ENCODE measurements at places on chromosomes 12 and 14.

- H3K4me3 ChIP-seq, result no peak overlapping the region
- H3K27ac ChIP-seq, result no peak overlapping the region
- H3K36me3 ChIP-seq, result no peaks in the 10 kb centered on the region
- DNase-seq, result no peak
- H3K4me1 ChIP-seq, result no peaks in the 10 kb centered on the region
- no peaks in the 10 kb centered on the region for H3K27me3 ChIP-seq
Measured at GRCh38 chr14:79639613-79640012, 571.7 kb downstream of the DIO2 start.

DNA sequence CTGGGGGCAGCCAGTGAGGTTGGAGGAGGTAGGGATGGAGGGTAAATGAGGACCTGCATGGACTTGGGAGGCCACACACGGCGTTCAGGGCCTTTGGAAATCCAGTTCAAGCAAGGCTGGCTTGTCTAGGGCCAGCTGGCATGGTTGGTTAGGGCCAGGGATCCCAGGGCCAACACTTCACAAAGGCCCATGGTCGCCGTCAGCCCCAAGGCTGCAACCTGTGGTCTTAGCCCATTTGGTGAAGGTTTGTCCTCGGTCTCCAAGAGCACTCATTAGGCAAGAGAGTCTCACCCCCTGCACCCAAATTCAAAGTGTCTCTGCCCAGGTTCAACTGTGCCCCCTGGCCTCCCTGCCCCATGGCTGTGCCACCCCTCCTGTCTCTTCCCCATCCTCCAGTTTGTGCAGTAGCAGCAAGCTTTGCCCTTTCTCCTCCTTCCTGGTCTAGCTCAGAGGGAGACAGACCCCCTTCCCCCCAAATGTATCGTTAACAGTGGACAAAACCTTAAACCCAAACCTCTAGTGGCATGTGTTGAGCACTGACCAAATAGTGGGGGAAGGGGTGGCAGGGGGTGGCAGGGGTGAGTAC is 94.1 kb downstream of the NINJ2 start:
- no peaks in the 10 kb centered on the region for H3K27me3 ChIP-seq
- no peaks in the 10 kb centered on the region for H3K36me3 ChIP-seq
- H3K4me3 ChIP-seq, result peak overlapping the region; percentile 81
- DNase-seq, result no peak

GRCh38 chr14:80658155-80658554 is 283.4 kb downstream of the CEP128 start:
- DNase-seq, result no peak
- H3K27me3 ChIP-seq, result no peaks in the 10 kb centered on the region
- peaks cover 6% of the 10 kb centered on the region for H3K36me3 ChIP-seq
- H3K4me1 ChIP-seq, result no peaks in the 10 kb centered on the region

- peaks cover 8% of the 10 kb centered on the region for H3K27me3 ChIP-seq
- no peaks in the 10 kb centered on the region for H3K36me3 ChIP-seq
- H3K4me1 ChIP-seq, result no peaks in the 10 kb centered on the region
- H3K27ac ChIP-seq, result no peak overlapping the region
- DNase-seq, result no peak
- H3K4me3 ChIP-seq, result no peak overlapping the region
Measured at GRCh38 chr12:4866299-4866698, 43.4 kb upstream of the KCNA1 start.

GRCh38 chr12:57781801-57782200 is 786 bp upstream of the TSFM start:
- H3K4me1 ChIP-seq, result peaks cover 27% of the 10 kb centered on the region
- no peak for DNase-seq
- peaks cover 16% of the 10 kb centered on the region for H3K36me3 ChIP-seq

- no peak overlapping the region for H3K27ac ChIP-seq
- peaks cover 2% of the 10 kb centered on the region for H3K4me1 ChIP-seq
- no peak for DNase-seq
- no peak overlapping the region for H3K4me3 ChIP-seq
Measured at GRCh38 chr14:63766611-63767010, 38.7 kb upstream of the SGPP1 start.

GRCh38 chr12:57766464-57767304 is at the start of gene CYP27B1:
CYP27B1 (minus strand) TSS chr12:57767078; CDS start chr12:57767041, 37 bp downstream.
- H3K36me3 ChIP-seq, result peaks cover 51% of the 10 kb centered on the region
- peaks cover 5% of the 10 kb centered on the region for H3K27me3 ChIP-seq
- H3K4me3 ChIP-seq, result peak within 1 kb of the TSS; percentile 89

DNA sequence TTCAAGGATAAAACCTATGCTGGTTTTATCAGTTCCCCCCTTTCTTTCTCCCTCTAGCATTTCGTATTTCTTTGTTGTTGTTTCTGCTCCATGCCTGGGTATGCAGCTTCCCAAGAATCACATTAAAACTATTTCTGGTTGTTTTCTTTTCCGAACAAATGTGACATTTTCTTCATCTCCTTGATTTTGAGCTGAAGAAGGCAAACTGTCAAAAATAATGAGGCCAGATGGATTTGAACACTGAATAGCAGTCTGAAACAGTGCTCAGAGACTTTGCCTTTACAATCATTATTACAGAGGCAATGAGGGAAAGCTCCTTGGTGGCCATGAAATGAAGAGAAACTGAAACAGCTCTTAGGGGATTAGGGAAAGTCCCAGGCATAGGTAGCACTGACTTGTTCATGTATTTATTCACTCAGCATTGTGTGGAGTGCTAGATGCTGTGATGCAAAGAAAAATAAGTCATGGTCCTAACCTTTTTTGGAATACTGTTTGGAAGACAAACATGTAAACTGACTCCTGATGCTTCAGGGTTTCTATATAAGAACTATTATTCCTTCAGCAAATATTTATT is 319.5 kb downstream of the FUT8 start:
- no peak for DNase-seq
- peaks cover 11% of the 10 kb centered on the region for H3K4me1 ChIP-seq
- no peak overlapping the region for H3K4me3 ChIP-seq
- H3K27me3 ChIP-seq, result no peaks in the 10 kb centered on the region
- peak overlapping the region; percentile 82 for H3K27ac ChIP-seq
- H3K36me3 ChIP-seq, result peaks cover 47% of the 10 kb centered on the region

- no peaks in the 10 kb centered on the region for H3K36me3 ChIP-seq
- no peak for DNase-seq
- no peaks in the 10 kb centered on the region for H3K4me1 ChIP-seq
- H3K27ac ChIP-seq, result no peak overlapping the region
Measured at GRCh38 chr12:106066051-106066705, 72.6 kb downstream of the NUAK1 start.

DNA sequence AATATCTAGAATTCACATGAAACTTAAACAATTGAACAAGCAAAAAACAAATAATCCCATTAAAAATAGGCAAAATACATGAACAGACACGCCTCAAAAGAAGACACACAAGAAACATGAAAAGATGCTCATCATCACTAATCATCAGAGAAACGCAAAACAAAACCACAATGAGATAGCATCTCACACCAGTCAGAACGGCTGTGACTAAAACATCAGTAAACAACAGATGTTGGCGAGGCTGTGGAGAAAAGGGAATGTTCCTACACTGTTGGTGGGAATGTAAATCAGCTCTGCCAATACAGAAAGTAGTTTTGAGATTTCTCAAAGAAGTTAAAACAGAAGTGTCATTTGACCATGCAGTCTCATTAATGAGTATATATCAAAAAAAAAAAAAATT is 121.3 kb downstream of the PTPRO start:
- peaks cover 19% of the 10 kb centered on the region for H3K27me3 ChIP-seq
- no peaks in the 10 kb centered on the region for H3K36me3 ChIP-seq

DNA sequence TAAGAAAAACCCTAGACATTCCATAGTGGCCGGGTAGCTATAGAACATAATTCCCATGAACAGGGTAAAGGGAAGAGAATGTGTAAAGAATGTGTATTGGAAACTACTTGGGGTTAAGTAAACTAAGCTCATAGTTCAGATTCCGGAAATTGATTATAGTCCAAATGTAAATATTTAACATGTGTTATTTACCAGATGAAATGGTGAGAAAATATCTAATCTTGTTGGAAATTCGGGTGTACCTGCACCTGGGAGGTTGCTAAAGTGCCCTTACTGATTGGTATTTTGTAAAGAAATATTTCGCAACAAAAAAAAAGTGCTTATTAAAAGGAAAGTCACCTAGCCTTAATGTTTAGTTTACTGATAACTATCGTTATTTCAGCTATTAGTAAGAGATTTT is 14.4 kb downstream of the RASSF9 start:
- H3K4me1 ChIP-seq, result no peaks in the 10 kb centered on the region
- no peak for DNase-seq
- H3K27ac ChIP-seq, result no peak overlapping the region

DNA sequence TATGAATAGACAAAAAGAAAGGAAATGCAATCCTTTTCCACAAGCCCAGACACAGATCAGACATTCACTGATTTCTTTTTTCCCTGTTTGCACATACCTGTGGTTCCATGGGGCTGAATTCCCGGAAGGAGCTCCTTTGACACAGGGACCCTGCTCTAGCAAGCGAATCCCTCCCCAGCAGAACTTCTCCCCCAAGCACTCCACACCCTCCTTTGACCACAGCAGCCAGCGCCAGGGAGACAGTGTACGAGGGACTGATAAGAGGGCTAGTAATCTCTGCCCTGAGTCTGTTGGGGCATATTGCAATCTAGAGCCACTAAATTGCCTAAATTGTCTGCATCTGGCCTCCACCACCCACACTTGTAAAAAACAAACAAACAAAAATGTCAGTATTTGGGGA is 83.4 kb upstream of the NTF3 start:
- H3K27ac ChIP-seq, result no peak overlapping the region
- no peaks in the 10 kb centered on the region for H3K4me1 ChIP-seq
- H3K4me3 ChIP-seq, result no peak overlapping the region
- peaks cover 28% of the 10 kb centered on the region for H3K27me3 ChIP-seq
- no peaks in the 10 kb centered on the region for H3K36me3 ChIP-seq
- no peak for DNase-seq

DNA sequence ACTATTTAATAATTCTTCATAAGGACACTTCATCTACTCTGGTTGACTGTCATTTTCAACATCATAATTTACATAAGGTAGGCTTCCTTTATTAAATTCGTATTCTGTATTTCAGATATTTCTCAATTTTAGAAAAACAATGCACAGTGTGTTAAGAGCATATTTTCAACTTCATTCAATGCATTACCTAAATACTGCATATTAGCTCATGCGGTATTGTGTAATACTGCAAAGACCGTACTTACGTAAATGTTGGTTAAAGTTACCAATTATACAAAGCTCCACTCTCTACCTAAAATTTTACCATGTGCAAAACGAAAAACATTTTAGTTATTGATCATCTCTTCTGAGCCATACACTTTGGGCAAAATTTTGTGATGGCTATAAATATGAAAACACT is 62.8 kb downstream of the EXOC5 start:
- no peaks in the 10 kb centered on the region for H3K4me1 ChIP-seq
- no peaks in the 10 kb centered on the region for H3K27me3 ChIP-seq
- no peak overlapping the region for H3K4me3 ChIP-seq
- no peaks in the 10 kb centered on the region for H3K36me3 ChIP-seq
- DNase-seq, result no peak
- no peak overlapping the region for H3K27ac ChIP-seq

GRCh38 chr14:94850309-94851211 is 80.6 kb upstream of the GSC start:
- H3K4me1 ChIP-seq, result no peaks in the 10 kb centered on the region
- H3K27ac ChIP-seq, result no peak overlapping the region
- H3K36me3 ChIP-seq, result no peaks in the 10 kb centered on the region
- H3K4me3 ChIP-seq, result no peak overlapping the region
- DNase-seq, result no peak
- peaks cover 4% of the 10 kb centered on the region for H3K27me3 ChIP-seq

DNA sequence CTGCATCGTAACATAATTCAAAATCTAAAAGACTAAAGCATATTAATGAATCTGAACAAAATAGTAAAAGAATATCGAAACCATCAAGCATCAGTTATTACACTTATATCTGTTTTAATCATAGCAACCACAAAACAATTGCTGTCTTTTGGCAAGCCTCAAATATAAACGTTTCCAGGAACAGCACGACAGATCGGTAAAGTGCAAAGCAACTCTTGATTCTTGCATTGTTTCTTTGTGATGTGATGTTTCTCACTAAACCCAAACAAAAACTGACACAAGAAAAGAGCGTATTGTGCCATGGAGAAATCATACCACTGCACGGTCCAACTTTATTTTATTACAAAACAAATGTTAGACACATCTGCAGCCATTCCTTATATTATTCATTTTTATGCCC is 9.2 kb upstream of the MYF6 start:
- H3K4me3 ChIP-seq, result no peak overlapping the region
- no peaks in the 10 kb centered on the region for H3K27me3 ChIP-seq
- DNase-seq, result no peak
- H3K4me1 ChIP-seq, result no peaks in the 10 kb centered on the region

DNA sequence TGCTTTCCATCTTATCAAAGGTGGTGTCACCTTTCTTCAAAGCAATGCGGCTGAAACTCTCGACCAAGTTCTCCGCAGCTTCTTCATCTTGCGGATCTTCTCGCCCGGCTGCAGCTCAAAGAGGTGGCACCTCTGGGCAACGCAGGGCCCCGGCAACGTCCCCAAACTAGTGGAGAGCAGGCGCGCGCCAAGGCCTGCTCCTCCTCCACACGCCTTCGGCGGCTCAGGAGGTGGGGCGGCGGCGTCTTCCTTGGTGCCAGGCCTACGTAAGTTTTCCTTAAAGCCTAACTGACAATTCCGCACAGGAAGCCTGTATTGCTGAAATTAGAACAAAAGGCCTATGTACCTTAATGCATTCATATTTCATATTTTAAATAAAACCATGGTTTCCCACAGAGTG is 112.0 kb downstream of the TMX1 start:
- DNase-seq, result no peak
- no peaks in the 10 kb centered on the region for H3K4me1 ChIP-seq
- H3K27me3 ChIP-seq, result no peaks in the 10 kb centered on the region
- no peak overlapping the region for H3K4me3 ChIP-seq

DNA sequence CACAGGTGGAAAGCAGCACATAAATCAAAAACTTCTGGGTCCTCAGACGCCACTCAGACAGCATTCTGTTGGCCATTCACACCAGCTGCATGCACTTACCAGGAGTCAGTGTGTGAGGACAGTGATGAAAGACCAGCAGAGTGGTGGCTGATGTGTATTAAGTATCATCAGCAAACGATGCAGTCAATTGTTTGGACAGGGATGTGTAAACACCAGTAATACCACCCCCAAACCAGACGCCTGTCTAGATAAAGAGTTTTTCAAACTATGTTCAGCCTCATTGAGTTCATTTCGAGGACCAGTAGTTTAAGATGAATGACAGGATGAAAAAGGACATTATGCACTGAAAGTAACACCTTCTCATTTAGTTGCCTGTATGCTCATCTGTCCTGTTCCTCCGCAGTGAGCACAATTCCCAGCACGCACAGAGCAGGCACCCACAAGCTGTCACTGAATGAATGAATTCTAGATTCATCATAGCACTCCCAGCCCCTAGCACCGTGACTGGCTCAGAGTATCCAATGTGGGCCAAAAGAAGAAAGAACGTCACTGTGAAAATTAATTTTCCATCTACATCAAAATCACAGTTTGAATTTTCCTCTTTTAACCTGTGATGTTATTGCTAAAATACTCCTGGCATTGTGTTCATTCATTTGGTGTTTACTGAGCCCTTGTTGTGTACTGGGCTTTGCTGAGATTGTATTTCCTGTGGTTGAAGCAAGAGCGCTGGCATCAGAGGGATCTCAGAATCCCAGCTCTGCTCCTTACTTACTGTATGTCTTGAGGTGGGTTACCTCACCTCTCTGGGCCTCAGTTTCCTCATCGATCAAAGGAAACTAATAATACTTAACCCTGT is 124.8 kb upstream of the NOS1 start:
- no peak for DNase-seq
- no peaks in the 10 kb centered on the region for H3K36me3 ChIP-seq
- no peak overlapping the region for H3K27ac ChIP-seq
- H3K4me1 ChIP-seq, result no peaks in the 10 kb centered on the region
- no peaks in the 10 kb centered on the region for H3K27me3 ChIP-seq
- H3K4me3 ChIP-seq, result no peak overlapping the region
